ENCODE measurements at places on chromosomes 5 and 9. TPM values are rescaled to one million over a fixed set of nuclear protein-coding genes. Genes with fewer than 3 reads are reported as not detected.

DNA sequence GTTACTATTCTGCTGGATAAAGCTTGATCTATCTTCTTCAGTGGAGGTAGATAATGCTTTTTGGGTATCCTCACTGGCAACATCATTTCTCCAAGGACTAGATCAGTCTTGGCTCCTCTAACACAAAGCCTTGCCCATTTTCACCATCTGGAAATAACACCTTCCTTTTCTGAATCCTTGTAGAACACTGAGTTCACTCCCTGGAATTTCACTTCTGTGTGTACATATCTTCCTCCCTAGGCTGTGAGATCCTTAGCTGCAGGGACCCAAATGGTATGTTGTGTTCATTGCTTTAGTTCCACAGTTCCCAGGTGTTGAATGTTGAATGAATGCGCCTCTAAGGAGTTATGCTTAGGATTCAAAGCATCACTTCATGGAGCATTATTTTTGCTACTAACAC is 16.7 kb upstream of the SLC36A1 start:
- no peaks in the 10 kb centered on the region for H3K36me3 ChIP-seq
- no peaks in the 10 kb centered on the region for H3K4me1 ChIP-seq
- no peak overlapping the region for H3K4me3 ChIP-seq
- no peak for DNase-seq

DNA sequence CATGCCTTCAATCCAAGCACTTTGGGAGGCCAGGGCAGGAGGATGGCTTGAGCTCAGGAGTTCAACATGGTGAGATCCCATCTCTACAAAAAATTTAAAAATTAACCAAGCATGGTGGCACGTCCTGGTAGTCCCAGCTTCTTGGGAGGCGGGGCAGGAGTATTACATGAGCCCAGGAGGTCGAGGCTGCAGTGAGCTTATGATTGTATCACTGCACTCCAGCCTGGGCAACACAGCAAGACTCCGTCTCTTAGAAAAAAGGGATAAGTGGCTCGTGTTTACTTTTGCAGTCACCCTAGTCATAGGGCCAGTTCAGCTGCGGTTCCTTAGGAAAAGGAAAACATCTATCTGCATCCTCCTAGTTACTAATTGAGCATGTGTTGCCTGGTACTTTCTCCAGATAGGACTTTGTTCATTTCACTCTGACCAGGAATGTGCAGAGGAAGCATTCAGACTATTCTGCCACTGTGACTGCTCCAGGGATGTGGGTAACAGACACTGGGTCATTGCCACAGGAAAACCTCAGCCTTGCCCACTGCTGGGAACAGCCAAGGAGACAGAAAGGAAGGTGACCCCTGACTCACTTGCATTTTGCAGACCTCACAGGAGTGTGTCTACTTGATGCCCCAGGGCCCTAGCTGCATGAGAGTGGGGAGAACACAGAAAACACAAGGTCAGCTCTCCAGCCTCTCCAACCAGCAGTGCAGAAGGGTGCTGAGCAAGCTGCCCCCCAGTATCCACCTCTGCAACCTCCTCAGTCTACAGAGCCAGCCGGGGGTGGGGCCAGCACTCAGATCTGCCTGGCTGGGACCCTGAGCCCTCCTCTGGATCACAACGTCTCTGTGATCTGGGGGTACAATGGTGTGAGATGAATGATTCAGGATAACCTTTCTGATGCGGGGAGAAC is 33.9 kb upstream of the ALDH1B1 start:
- no peak overlapping the region for H3K27ac ChIP-seq
- no peaks in the 10 kb centered on the region for H3K27me3 ChIP-seq
- no peak overlapping the region for H3K4me3 ChIP-seq
- no peak for DNase-seq

PCDHB13 gene
- total RNA-seq, result 4.4 TPM

DNA sequence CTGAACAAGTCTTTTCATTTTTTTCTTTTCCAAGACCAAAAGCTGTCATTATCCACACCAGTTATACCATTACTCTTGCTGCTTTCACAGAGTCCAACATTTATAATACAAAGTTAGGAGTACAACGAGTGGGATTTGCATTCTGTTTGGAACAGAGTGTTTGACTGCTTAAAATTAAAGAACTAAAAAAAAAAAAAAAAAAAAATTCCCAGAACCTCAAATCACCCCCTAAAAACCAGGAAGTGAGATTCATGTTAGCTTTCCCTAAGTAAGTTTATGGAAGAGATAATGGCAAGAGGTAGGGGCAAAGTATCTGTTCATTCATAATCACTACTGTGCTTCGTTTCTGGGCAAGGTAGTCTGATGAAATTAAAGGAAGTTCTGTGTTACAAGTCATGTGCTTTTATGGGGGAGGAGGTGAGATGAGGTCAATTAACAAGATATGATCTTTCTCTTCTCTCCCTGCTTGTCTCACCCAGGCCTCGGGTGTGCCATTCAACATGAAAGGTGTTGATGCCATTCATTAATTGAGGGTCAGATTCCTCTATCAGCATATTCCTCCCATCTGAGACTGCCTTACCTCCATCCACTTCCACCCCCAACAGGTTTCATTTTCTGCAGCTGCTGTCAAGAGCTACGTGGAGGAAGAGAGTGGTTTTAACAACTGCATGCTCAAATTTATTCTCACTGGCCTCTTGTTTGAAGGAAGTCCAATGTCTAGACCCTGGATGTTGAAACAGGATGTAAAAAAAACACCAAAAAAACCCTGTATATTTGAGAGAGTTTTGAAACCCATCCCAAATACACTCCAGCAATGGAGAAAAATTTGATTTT is 58.1 kb downstream of the MARCHF3 start:
- H3K27ac ChIP-seq, result no peak overlapping the region
- no peak overlapping the region for H3K4me3 ChIP-seq
- no peak for DNase-seq
- H3K4me1 ChIP-seq, result peaks cover 1% of the 10 kb centered on the region
- H3K27me3 ChIP-seq, result no peaks in the 10 kb centered on the region
- H3K36me3 ChIP-seq, result no peaks in the 10 kb centered on the region

- no peak overlapping the region for H3K27ac ChIP-seq
- H3K36me3 ChIP-seq, result no peaks in the 10 kb centered on the region
- no peaks in the 10 kb centered on the region for H3K27me3 ChIP-seq
- H3K4me1 ChIP-seq, result peaks cover 1% of the 10 kb centered on the region
- no peak overlapping the region for H3K4me3 ChIP-seq
- DNase-seq, result no peak
Measured at GRCh38 chr9:131950487-131950886, 129.2 kb downstream of the MED27 start.

CDKN2B gene
- total RNA-seq, result 1.5 TPM

- no peak for DNase-seq
- no peak overlapping the region for H3K4me3 ChIP-seq
- no peak overlapping the region for H3K27ac ChIP-seq
- H3K4me1 ChIP-seq, result no peaks in the 10 kb centered on the region
- H3K27me3 ChIP-seq, result no peaks in the 10 kb centered on the region
- no peaks in the 10 kb centered on the region for H3K36me3 ChIP-seq
Measured at GRCh38 chr5:40485021-40485998, 194.4 kb upstream of the PTGER4 start.

- no peaks in the 10 kb centered on the region for H3K27me3 ChIP-seq
- H3K36me3 ChIP-seq, result no peaks in the 10 kb centered on the region
- no peaks in the 10 kb centered on the region for H3K4me1 ChIP-seq
Measured at GRCh38 chr5:122195802-122196394, 66.6 kb downstream of the ZNF474 start.

DNA sequence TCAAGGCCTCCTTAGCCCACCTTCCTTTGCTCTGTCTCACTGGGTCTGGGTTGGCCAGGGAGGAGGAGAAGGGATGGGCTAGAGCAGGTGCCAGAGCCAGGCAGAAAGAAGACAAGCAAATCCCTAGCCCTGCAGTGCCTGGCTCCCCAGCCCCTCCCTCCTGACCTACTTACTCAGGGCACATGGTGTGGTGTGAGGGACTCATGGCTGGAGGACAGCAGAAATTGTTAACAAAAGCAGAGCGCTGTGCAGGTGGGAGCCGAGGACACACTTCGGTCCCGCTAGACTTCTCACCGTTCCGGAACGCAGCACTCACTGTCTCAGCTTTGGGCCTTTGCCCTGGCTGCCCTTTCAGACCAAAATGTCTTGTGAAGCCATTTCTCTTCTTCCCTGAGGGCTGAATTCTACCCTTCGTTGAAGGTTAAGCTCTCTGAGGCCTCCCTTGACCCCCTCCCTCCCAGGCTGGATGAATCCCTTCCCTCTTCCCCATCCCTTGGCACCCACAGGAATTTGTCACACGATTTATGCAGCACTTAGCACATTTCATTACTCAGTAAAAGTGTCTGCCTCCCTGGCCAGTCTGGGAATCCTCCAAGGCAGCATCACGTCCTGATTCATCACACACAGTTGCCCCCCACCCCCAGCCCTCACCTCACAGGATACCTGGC is 263.9 kb upstream of the TRPC7 start:
- H3K27me3 ChIP-seq, result no peaks in the 10 kb centered on the region
- no peak overlapping the region for H3K4me3 ChIP-seq
- no peak overlapping the region for H3K27ac ChIP-seq
- no peaks in the 10 kb centered on the region for H3K4me1 ChIP-seq
- H3K36me3 ChIP-seq, result no peaks in the 10 kb centered on the region

Data from ovary (tissue), 10 donors.